GM13976 (cell line): ENCODE measurements at places on chromosomes 13 and 19.

GRCh38 chr19:33727331-33727998 is 69.2 kb upstream of the KCTD15 start:
- no peak for DNase-seq

DNA sequence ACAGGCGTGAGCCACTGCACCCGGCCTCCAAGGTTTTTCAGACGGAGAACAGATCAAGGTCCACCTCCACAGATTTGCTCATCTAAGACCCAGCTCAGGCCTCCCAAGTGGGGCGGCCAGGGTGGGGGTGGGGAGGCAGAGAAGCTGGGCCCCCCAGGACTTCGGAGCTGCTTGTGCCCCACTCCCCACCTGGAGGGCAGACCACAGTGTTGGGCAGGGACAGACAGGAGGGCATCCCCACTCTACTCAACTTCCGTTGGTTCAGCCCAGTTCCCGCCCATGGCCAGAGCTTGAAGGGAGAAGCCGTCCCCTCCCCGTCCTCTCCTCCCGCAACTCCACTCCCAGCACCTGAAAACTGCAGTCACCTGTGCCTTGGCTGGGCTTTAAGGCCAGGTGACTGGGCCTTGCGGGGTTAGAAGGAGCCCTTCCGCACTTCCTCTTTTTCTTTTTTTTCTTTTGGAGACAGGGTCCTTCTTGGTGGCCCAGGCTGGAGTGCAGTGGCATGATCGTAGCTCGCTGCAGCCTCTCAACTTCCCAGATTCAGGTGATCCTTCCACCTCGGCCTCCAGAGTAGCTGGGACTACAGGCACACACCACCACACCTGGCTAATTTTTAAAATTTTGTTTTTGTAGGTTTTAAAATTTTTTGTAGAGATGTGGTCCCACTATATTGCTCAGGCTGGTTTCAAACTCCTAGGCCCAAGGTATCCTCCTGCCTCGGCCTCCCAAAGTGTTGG is 734 bp upstream of the LRRC8E start:
- DNase-seq = no peak

GRCh38 chr13:105918842-105919741 is 616.4 kb downstream of the EFNB2 start:
- DNase-seq = no peak

DNA sequence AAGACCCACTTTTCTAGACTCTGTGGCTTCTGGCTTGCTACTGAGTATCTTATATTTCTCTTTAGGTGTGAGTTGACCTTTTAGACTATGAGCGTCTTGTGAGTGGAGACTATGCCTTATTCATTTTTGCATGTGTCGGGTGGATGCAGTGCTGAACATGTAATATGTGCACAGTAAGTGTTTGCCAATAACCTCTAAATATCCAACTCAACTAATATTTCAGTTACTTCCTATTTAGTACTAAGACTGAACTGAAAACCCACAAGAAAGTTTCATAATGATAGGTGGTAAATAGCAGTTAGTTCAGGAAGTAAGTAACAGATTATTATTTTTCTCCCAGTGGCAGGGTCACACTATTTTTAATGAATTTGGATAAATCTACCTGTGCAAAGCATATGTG is 269.3 kb downstream of the KCNRG start:
- no peak for DNase-seq

DNA sequence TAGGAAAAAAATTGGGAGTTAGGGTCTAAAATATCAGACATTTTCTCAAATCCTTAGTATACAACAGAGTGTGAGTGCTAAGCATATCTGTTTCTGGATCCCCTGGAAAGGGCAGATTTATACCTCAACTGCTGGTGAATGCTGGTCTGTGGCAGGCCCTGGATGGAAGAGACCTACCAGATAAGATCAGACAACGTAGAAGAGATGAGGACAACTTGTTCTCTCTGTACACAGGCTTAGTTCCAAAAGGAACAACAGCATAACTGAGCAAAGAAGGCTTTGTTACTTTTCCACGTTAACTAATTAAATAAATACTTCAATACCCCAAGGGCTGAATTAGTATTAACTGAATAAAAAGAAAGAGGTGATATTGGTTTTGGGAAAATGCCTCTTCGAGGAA is 1277.3 kb downstream of the SLITRK5 start:
- DNase-seq = no peak

DNA sequence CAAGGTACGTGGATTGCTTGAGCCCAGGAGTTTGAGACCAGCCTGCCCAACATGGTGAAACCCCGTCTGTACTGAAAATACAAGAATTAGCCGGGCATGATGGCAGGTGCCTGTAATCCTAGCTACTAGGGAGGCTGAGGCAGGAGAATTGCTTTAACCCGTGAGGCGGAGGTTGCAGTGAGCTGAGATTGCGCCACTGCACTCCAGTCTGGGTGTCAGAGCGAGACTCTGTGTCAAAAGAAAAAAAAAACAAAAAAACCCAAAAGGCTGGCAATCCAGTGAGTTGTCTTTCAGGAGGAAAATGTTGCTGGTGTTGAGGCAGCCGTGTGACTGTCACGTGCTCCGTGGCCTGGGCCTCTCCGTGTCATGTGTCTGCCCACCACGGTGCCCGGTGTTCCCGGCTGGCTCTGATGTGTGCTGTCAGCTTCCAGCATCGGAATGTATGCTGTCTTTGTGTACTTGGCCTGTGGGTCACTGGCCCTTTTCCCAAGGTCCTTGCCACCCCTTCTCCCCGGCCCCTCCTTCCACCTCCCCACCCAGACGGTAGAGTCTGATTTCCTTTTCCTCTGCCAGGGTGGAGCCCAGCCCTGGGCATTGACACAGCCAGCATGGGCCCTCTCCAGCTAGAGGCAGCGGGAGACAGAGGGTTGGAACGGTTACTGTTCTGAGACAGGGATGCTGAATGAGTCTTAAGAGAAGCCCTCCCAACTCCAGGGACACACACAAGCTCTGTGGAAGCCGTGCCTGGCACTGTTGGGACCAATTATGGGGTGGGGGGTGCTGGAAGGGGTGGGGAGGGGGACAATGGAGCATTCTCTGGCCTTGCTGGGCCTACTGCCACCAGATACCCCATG is 7.2 kb upstream of the TUBB4A start:
- no peak for DNase-seq

GRCh38 chr13:110520431-110521295 is 40.9 kb downstream of the RAB20 start:
- DNase-seq = no peak
